Calu3 (cell line): ENCODE measurements at places on chromosomes 13 and 19.

GRCh38 chr13:45473627-45474026 is 8.9 kb downstream of the COG3 start:
- no peak for DNase-seq

- DNase-seq, result no peak
Measured at GRCh38 chr19:3737487-3738205, 23.8 kb downstream of the APBA3 start.

GRCh38 chr13:39189778-39190177 is 151.5 kb downstream of the NHLRC3 start:
- no peak for DNase-seq

GRCh38 chr13:104967836-104968630 is 1567.4 kb downstream of the EFNB2 start:
- DNase-seq, result no peak

GRCh38 chr13:42836930-42837690 is 55.7 kb downstream of the FAM216B start:
- peak; percentile 24 for DNase-seq

- DNase-seq, result no peak
Measured at GRCh38 chr19:15404097-15404779, 14.6 kb downstream of the AKAP8L start.

GRCh38 chr19:1921326-1921725 is 16.1 kb downstream of the ADAT3 start:
- DNase-seq, result no peak

- DNase-seq, result no peak
Measured at GRCh38 chr19:3443840-3444694, 36.3 kb downstream of the SMIM24 start.

GRCh38 chr13:74708629-74709028 is 574.4 kb upstream of the KLF12 start:
- DNase-seq, result no peak
